Stimulated activated CD8-positive, alpha-beta memory T cell treated with anti-CD3 and anti-CD28 coated beads, Interleukin-4, amount 100 ng/mL, for 1 hour (primary cell): ENCODE measurements at places on chromosomes 4 and X.

- no peak for DNase-seq
Observed at GRCh38 chr4:153764601-153765368, 5.0 kb upstream of the RNF175 start.

- DNase-seq, result no peak
Observed at GRCh38 chr4:153045111-153045982, 109.2 kb downstream of the FHDC1 start.

GRCh38 chrX:3763111-3763510 lies 49.7 kb upstream of the PRKX start:
- DNase-seq, result no peak

DNA sequence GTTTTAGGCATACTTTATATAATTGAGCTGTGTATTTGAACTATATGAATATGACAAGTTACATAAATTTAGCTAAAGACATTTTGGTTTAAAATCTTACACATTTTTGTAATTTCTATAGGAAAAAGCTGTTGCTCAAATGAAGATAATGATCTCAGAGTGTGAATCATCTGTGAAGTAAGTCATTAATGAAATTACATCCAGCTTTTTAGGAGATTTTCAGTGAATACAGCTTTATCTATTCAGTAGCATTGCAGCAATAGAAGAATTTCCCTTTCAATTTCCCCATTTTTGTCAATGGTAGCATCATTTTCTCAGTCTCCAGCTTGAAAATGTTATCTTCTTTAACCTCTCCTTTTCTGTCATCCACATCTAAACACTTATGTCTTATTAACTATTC lies 59.5 kb downstream of the CEP135 start:
- DNase-seq, result no peak

GRCh38 chr4:166822386-166822785 lies 411.9 kb downstream of the SPOCK3 start:
- DNase-seq, result no peak

- no peak for DNase-seq
Observed at GRCh38 chrX:17012465-17012864, 66.0 kb downstream of the REPS2 start.

DNA sequence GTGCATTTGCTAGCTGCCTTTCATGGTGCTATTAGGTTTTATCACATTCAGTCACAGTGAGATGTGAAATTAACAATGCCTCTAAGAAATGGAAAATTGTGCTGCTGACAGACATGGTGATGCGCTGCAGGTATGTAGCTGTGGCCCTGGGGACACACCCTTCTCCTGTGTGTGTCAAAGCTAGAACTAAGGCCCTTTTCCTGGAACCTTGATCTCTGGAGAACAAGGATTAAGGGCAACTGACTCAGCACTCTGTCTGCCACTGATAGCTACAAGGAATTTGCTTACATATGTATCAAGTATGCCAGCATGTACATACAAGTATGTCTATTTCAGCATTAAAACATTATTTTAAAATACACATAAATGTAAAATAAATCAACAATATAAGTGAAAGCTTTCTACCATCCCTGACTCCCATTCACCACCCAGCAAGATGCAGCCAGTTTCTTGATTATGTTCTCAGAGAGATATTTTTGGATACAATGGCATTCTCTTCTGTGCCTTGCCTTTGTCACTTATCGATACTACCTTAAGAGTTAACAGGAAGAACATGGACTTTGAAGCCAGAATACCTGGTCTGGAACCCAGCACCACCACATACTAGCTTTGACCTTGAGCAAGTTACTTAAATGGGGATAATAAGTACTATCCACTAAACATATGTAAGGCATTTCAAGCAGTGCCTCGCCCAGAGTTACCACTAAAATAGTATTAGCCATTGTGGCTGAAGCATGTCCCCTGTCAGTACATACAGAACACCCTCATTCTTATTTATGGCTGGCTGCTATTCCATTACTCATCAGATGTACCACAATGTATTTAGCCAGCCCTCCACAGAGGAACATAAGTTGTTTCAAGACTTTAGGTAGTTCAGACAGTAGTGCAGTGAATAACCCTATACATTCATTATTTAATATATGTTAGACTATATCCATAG lies 68.5 kb downstream of the NPNT start:
- no peak for DNase-seq

DNA sequence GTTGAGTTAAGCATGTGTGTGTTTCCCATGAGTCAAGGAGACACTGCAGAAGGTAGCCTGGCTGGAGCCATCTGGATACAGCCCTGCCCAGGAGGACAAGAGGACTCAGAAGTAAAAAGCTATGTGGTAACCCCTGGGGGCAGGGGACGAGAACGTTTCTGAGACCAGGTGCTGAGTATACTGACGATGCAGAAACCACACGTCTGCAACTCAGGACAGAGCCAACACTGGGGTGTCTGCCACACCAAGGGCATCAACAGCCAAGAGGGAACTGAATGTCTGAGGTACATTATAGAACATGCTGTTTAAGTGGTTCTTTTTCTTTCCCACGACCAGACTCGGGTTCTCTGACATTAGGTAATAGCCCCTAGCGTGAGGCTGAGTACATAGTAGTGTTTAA lies 94.1 kb upstream of the GPR34 start:
- DNase-seq, result no peak

DNA sequence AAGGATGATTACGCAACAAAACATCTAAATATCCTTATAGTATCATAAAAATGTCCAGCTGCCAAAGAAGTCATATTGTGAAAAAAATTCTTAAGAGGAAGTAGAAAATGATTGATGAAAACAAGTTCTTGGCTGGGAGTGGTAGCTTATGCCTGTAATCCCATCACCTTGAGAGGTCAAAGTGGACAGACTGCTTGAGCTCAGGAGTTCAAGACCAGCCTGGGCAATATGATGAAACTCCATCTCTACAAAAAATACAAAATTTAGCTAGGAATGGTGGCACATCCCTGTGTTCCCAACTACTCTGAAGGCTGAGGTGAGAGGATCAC lies 577.6 kb downstream of the KLHL13 start:
- no peak for DNase-seq

DNA sequence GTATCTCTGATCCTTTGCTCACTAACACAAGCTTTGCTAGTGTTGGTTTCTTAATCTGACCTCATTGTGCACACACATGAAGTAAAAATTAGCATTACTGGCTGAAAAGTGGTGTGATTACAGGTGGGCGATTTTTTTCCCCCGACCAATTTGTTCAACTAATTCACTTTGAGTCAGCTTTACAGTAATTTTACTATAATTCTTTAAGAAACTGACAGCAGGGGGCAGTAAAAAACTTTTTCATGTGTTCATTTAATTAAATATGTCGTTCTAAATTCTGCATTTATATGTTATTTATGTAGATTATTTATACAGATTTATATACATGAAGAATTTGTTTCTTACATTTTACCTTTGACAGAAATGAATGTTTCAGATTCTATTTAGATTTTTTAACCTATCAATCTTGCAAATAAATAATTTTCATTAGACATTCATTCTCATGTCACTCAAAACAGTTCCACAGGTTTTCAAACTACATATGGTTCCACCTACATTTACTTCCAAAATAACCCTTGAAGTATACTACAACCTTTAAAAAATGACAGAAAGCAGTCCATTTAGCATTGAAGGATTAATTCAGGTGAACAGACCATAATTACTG lies 17.5 kb downstream of the PALLD start:
- no peak for DNase-seq

- no peak for DNase-seq
Observed at GRCh38 chrX:8657883-8658282, 74.1 kb downstream of the ANOS1 start.

DNA sequence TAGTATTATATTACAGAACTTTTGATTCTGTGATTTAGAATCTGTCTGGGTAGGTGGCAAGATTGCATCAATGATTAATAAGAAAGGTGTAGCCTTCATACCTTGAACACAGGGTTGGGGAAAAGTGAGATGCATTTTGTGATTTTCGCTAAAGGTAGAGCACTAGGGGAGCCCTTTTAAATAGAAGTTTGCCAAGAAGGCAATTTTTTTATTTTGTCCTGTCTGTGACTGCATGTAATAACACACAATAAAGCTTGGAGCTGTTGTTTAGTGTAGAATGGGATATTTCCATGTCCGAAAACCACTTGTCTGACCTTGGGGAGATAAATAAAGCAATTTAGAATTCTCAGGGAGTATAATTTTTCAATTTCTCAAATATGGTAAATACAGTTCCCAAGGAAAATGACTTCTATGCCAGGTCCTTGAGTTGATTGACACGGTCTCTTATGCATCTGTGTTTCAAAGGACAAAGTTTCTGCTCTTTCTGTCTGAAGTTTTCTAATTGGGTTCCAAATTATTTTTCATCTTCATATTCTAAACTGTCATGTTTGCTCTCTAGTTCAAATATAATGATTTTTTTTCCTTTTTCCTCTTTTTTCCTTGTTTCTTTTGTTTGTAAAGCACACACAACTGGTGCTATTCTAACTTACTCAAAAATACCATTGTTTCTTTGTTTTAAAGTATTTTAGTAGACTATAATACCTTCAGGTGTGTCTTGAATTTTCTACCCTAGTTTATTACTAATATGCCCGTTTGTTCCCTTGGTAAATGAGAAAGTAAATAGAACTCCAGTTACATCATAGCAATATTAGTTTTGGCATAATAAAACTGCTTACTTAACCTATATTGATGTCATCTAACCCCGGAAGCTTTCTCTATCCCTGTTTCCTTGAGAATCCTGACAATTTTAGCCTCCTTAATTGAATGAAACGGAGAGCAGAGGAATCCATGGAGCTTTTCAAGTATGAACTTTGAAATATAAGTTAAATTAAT lies 87.8 kb upstream of the BMPR1B start:
- DNase-seq, result no peak

- DNase-seq, result no peak
Observed at GRCh38 chr4:148923881-148924280, 481.7 kb upstream of the NR3C2 start.

GRCh38 chr4:183658362-183659028 lies 490 bp downstream of the RWDD4 start:
- DNase-seq, result no peak

- no peak for DNase-seq
Observed at GRCh38 chr4:138894709-138895108, 120.9 kb upstream of the NOCT start.

- DNase-seq, result no peak
Observed at GRCh38 chr4:100348473-100348872, 158.2 kb upstream of the DDIT4L start.

DNA sequence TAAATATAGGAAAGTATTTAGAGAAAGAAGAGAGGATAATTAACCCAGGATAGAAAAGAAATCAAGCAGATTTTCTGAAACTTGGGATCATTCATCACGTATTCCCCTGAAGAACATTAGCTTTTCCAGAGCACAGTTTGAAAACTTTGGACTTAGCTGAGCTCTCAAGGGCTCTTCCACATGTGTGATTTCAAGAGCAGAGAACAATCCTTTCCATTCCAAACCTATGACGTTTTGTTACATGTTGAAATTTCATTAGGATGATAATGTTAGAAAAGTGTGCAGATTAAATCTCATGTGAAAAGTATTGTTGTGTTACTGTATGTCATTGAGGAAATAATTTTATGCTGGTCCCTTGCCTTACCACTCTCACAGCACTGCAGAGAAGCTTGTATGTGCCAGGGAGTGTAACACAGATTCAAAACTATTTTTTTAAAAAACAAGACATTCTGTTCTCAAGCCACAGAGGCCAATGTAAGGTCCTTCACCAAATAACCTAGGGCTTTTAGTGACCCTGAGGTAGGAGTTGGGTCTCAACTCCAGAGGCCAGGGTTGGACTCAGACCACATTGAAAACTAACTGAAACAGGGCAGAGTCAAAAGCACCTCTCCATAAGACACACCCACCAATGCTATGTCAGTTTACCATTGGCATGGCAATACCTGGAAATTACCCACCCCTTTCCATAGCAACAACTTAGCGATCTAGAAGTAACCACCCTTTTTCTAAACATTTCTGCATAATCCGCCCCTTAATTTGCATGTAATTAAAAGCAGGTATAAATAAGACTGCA lies 141.3 kb downstream of the ANXA5 start:
- DNase-seq, result no peak
